Stimulated activated CD8-positive, alpha-beta memory T cell treated with anti-CD3 and anti-CD28 coated beads, Interleukin-4, amount 100 ng/mL, for 1 hour (primary cell): ENCODE measurements at places on chromosomes 7 and 10.

DNA sequence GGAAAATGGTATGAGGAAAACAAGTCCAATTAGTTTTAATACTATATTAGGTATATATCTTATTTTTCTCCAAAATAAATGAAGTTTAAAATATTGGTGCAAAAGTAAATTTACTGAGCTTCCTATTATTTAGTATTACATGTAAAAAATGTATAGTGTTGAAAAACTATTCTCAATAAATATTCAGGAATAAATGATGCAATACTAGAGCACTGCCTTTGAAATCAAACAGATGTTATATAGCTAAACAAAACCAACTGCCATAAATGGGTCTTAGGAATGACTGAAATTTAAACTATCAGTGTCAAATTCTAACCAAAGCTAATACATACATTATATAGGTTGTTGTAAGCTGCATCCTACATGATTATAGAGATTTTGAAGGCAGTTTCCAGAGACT, 1434.0 kb upstream of the LRRTM3 start:
- DNase-seq = no peak

GRCh38 chr10:18699849-18700840, 40.9 kb downstream of the ARL5B start:
- DNase-seq = no peak

DNA sequence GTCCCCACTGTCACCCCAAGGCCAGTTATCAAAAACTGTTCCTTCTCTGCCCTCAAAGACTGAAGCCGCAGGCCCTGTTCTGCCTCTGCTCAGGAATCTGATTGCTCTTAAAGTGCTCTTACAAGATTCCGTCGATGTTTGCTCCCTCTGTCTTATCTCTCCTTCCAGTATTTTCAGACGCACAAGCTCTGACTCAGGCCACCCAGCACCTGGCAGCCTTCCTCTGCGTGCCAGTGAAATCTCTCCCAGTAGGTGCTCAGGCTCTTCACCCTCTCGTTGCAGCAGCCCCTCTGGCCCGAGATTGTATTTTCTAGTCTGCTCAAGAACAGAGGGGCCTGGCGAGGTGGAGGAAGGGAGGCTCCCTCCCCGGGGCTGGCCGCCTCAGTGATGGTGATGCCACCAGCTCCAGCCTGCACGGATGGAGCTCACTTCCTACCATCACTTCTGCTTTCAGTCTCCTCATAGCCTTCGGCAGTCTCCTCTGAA, 276.2 kb downstream of the USP6NL start:
- no peak for DNase-seq

GRCh38 chr10:128549101-128549608, 422.9 kb upstream of the MKI67 start:
- DNase-seq = no peak

- no peak for DNase-seq
These were observed 162.5 kb downstream of the LRMDA start for GRCh38 chr10:75593692-75594556.

DNA sequence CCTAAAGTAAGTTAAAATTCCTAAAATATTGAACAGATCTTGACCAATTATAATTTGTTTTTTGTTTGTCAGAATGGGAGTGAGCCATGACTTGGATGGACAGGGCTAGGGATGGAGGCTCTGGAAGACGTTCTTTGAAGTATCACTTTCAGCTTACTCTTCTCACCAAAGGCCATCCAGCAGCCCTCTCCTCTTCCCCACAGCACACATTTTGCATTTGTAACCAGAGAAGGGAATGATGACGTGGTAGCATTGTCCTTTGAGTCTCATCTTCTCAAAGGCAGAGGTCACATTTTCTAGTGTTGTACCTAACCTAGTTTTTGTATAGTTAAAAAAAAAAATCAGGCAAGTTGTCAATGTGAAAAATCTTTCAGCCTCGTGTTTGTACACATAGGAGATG, 43.8 kb upstream of the AGR3 start:
- DNase-seq = no peak
